ENCODE measurements at places on chromosomes 4 and X. TPM values are rescaled to one million over a fixed set of nuclear protein-coding genes. Genes with fewer than 3 reads are reported as not detected.

DNA sequence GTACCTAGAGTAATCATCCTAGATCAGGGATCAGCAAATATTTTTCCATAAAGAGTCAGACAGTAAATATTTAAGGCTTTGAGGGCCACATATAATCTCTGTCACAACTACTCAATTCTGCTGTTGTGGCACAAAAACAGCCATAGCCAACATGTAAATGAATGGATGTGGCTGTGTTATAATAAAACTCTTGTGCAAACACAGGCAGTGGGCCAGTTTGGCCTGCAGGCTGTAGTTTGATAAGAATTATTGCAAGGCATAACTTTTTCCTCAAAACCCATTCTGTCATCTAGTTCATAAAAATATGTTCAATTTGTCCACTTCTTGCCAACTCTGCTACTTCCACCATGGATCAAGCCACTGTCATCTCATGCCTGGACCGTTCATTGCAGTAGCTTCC lies 39.4 kb upstream of the SHROOM4 start:
- DNase-seq = no peak

DNA sequence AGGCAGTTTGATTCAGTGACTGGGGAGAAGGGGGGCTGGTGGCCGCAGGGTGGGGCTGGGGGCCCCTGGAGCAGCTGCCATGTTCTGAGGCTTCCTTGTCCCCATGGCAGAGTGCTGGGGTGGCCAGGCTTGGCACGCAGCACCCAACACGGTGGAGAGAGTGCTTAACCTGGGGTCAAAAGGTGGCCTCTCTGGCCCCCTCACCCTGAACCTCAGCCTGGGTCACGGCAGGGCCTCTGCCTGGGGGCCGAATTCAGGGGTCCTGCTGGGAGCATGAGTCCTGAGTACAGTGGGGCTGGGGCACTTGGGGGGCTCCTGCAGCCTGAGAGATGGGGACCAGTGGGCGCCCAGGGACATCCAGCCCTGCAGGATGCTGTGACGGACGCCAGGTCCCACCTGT lies 19.9 kb downstream of the FGFRL1 start:
- DNase-seq = no peak

DNA sequence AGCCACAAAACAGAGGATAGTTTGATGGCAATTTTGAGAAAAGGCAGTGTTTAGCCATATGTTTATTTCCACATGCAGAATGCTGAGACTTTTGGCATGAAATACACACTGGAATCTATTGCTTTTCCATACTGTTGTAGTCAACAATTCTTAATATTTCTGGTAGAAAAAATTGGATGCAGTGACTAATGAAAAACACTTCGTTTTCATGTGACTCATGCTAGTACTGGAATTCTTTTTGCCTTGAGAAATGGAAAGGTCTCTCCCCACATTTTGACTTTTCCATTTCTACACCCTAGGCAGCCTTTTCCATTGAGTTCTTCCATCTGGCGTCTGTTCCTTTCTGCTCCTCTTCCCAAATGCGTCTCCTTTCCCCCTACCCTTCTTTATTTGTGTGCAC lies 425.2 kb upstream of the FTHL17 start:
- peak; percentile 48 for DNase-seq

HSFX1 gene
- under 0.01 TPM for total RNA-seq

DNA sequence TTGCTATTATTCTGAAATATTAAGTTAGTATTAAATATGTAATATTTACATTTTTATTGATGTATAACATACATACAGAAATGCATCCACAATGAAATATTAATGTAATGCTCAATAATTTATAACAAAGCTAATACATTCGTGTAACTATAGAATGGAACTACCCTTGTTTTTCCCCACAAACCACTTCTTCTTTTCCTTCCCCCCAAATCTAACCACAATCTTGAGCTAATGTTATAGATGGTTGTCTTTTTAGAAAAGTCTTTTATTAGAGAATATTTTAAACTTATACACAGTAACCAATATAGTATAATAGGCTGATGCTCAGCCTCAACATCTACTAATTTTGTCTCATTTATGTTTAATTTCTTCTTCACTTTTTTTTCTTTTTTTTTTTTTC lies 4.5 kb upstream of the ZNF732 start:
- DNase-seq = no peak

GRCh38 chrX:122625239-122625638 lies 558.8 kb upstream of the GRIA3 start:
- no peak for DNase-seq

DNA sequence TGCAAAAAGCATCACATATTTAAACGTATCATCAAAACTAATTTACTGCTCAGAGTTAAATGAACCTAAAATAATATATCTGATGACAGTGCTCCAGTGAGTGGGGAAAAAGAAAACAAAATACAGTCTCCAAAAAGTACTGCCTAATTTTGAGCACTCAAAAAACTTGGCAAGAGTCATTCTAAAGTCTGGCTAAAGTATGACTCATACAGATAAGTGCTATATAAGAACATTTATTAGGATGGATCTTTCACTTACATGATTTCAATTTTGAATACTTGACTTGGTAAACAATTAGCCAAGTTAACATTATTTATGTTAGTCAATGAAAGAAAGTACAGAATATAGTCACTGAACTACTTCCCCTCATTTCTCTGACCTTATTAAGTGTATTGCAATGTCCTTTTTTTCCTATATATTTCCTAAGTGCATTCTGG lies 27.2 kb downstream of the FBXO8 start:
- DNase-seq = peak; percentile 63

DNA sequence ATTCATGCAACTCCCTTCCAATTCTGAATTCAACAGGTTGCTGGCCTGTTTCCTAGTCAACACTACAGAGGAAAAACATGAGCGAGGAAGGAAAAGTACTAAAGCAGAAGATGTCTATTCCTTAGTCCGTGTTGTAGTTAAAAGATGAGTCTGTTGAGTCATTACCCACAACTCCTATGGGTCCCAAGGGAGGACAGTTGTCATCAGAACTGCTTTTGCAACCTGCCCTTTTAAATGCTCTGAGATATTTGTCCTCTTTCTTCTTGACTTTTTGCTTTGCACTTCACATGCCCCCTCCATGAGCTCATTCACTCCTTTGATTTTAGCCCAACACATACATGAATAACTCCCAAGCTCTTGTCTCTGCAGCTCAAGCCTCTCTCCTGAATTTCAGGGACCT lies 119.2 kb downstream of the CORIN start:
- no peak for DNase-seq

DNA sequence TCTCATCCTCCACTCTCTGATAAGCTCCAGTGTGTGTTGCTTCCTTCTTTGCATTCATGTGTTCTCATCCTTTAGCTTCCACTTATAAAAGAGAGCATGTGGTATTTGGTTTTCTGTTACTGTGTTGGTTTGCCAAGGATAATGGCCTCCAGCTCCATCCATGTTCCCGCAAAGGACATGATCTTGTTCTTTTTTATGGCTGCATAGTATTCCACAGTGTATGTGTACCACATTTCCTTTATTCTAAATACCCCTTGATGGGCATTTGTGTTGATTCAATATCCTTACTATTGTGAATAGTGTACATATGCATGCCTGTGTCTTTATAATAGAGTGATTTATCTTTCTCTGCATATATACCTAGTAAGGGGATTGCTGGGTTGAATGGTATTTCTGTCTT lies 155.1 kb downstream of the DCK start:
- DNase-seq = no peak

DNA sequence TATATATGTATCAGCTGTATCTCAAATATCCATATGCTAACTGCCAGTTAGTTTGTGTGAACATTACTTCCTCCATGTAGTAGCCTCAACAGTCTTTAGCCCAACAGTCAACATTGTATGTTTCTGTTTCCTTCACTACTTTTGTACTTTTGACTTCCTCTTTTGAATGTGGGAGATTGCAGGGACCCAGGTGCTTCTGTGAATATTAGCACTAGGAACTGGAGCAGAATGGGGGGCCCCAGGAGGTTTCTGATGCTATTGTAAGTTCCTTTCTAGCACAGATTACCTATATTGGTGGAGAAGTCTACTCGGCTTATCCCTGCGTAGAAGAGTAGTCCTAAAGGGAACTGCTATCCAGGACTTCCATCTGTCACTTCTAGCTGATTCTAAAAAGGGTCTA lies 2.3 kb downstream of the PLAC8 start:
- DNase-seq = no peak
